ENCODE measurements at places on chromosomes 3 and 15.

DNA sequence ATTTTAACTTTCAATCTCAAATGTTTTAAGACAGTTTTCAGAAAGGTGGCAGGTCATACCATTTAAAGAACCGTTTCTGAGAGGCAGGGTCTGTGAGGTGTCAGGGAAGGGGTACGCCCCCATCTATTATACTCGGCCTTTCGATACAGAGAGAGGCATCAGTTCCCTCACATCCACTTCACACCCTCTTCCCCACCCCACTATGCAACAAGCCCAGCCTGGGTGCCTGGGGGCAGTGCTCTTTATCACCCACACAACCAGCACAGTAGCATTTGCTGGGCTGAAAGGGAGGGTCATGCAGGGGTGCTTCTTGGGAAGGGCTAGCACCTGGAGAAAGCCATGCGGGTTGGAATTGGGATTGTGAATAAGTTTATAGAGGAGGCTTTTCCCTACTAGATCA is 56.0 kb upstream of the KCNMB2 start:
- DNase-seq = no peak

- no peak for DNase-seq
Measured at GRCh38 chr3:110262896-110263295, 808.7 kb upstream of the NECTIN3 start.

DNA sequence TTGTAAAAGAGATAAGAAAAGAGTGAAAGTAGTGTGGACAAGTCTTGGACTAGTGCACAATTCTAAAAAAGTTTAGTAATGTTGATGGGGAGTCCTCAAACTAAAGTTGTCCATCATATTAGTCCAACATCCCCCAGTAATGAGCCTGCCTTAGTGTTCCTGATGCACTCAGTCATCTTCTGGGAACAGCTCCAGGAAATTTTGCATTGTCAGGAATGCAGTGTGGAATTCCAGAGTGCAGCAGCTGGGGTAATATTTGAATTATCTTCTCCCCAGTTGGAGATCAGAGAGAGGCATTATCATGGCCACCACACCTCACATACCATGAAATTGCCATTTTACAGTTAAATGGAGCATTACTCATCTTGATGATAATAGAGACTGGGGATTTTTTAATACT is 528.8 kb upstream of the NAALADL2 start:
- peak; percentile 87 for DNase-seq

DNA sequence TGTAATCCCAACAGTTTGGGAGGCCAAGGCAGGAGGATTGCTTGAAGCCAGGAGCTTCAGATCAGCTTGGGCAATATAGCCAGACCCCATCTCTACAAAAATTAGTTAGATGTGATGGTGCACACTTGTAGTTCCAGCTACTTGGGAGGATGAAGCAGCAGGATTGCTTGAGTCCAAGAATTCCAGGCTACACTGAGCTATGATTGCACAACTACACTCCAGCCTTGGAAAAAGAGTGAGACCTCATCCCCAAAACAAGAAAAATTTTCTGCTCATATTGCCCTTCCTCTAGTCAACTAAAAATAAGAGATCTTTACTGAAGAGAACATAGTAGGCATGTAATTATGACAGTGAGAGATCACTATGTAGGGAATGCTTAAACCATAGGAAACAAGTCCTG is 60.9 kb upstream of the SPATA12 start:
- DNase-seq = no peak

DNA sequence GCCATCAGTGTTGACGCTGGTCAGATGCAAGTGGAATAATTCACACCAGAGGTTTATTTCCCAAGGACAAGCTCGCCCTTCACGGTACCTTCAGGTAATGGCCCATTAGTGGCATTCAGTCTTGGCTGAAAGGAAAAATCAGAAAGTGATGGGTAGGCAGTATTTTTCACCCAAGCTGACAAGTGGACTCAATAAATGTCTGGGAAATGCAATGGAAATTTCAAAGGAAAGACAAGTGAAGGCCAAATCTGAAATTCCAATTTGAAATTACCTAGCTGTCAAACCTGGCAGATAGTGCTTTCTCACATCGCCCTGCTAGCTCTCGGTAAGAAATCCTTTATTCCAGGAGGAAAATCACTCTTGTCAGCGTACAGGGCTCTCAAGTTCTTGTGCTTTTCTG is 413.5 kb downstream of the OCA2 start:
- DNase-seq = no peak

- peak; percentile 32 for DNase-seq
Measured at GRCh38 chr3:195522254-195523023, 20.7 kb downstream of the PPP1R2 start.

- DNase-seq = no peak
Measured at GRCh38 chr3:42742688-42743087, 30.4 kb downstream of the CCDC13 start.

DNA sequence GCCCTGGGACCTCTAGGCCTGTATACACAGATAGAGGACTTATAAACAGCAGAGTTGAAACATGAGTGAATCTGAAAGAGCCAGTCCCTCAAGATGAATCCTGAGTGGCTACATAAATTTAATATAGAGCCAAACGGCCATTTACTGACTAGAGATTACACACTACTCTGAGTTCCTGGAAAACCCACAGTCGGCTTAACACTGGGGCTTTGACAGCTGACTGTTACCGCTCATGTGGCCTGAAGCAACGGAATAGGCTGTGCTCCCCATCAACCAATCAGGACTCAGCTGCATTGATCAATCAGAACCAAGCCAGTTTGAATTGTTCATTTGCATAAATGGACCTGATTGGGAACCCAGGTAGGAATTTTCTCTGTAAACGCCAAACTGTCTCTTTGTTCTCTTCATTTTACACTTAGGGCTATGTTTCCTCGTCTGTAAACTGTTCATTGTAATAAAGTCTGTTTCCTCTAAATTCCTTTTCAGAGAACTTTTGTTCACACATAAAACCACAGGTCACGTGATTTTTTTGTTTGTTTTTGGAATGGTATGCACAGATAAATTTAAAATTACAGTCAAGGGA is 40.5 kb downstream of the CCNL1 start:
- DNase-seq = no peak

- peak; percentile 95 for DNase-seq
Measured at GRCh38 chr3:13022348-13023234, 50.6 kb downstream of the IQSEC1 start.

- DNase-seq = no peak
Measured at GRCh38 chr3:15241341-15241740, 35.3 kb downstream of the CAPN7 start.

GRCh38 chr15:98403169-98403568 is 245.2 kb upstream of the IGF1R start:
- no peak for DNase-seq

GRCh38 chr15:101381671-101382212 is 86.7 kb upstream of the SNRPA1 start:
- DNase-seq = no peak

- DNase-seq = no peak
Measured at GRCh38 chr3:20013396-20013795, 1.3 kb upstream of the PP2D1 start.

DNA sequence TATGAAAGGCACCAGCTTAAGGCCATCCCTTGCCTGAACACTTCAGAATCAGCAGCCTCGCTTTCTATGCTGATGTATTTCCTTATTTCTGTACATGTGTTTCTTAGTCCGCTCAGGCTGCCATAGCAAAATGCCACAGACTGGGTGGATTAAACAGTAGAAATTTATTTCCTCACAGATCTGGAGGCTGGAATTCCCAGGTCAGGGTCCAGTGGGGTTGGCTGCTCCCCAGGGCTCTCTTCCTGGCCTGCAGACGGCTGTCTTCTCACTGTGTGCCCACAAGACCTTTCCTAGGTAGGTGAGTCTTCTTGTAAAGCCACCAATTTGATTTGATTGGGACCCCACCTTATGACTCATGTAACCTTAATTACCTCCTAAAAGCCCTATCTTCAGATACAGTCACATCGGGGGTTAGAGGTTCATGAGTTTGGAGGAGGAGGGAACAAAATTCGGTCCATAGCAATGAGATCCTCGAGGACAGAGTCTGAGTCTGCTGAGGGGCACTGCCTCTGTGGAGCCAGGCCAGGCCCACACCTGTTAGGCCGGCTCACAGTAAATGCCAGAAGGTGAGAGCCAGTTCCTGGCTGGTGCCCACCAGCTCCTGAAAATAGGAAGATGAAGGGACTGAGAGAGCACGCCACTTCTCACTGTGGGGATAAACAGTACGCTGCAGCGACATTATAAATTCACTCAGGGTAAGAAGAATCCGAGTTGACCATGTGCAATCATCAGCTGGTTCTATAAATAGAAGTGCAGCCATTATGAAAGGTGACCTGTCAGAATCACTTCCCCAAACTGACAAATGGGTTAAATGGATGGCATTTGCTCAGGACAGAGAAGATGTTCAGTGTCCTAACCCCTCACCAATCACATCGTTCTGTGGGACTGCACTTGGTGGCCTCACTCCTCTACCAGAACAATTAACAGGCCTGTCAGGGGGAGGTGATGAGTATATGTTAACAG is 41.1 kb downstream of the CTXND1 start:
- peak; percentile 6 for DNase-seq

DNA sequence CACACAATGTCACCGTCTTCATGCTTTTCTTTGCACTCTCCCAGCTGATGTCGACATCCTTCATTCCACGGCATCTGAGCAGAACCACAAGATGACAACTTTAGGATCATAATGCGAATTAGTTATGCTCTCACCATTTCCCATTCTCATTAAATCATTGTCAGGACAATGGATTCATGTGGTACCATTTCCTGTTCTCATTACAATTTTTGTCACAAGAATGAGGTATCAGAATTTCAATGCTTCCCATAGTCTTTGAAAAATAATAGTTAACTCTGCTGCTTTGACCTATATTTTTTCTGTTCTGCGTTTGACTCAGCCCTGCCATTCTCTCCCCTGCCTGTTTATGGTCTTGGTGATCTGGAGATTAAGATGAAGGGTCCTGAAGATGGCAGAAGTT is 175.7 kb upstream of the MDFIC2 start:
- DNase-seq = no peak

DNA sequence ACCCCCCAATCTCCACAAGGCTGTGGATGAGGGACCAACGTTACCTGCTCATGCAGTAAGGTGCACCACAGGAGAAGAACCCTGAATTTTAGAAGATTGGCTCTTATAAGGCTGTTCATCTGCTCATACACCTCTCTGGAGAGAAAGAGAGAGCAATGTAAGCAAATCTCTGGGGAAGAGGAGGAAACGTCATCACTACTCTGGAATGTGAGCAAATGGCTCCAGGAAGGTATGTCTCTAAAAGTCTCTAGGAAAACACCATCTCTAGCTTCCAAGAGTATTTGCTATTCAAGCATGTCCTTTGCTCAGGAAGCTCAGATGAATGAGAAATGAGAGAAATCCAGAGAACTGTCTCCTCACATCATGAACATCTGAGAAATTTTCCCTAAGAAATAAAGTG is 235.4 kb downstream of the TBL1XR1 start:
- DNase-seq = no peak

GRCh38 chr15:89556413-89557262 is 18.6 kb upstream of the TICRR start:
- peak; percentile 75 for DNase-seq

GRCh38 chr3:141413391-141413790 is 45.1 kb downstream of the ZBTB38 start:
- DNase-seq = no peak

DNA sequence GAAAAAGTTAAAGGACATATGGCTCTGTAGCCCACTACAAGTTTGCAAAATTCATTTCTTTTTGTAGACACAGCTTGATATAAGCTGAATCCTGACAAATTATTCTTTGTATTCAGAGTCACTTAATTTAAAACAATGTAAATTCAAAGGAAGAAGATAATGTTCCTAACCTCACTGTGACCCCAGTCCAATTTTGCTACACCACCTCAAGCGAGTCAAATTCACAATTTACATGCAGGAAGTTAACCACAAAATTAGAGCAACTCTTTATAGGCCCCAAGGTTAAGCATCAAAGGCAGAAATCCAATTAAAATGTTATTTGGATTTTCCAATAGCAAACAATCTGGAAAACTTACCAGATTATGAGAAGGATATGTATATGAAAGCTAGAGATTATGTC is 119.5 kb upstream of the CNTN6 start:
- no peak for DNase-seq

DNA sequence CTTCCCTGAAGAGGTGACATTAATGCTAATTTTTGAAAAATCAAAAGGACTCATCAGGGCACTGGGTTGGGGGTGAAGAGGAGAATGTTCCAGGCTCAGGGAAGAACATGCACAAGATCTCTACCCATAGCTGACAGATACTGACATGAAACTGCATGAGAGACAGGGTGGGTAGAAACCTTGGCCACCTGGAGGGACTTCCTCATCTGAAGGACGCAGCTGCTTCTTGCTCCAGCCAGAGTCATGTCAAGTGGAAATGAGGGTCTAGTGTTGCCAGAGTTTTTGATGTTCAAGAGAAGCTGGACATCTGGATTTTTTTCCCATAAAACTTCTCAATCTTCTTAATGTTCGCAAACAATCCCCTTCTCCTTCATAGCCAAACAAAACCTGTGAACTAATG is 29.7 kb downstream of the AMOTL2 start:
- DNase-seq = peak; percentile 13

- peak; percentile 54 for DNase-seq
Measured at GRCh38 chr3:30747771-30748281, 141.4 kb downstream of the TGFBR2 start.

- no peak for DNase-seq
Measured at GRCh38 chr15:66899555-66900350, 165.6 kb upstream of the SMAD3 start.

DNA sequence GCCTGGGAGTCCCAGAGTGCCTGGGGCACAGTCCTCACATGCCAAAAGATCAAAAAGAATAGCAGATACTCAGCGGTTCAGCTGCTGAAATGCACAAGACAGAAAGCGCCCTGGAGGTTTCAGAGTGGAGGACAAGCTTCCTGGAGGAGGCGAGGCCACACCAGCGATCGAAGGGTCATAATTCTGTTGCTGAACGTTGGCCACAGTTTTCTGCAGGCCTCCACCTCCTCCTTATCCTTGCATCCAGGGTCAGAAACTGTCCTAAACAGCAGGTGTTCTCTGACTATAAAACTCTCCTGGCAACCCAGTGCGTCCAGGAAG is 220.3 kb upstream of the LINGO1 start:
- DNase-seq = no peak

DNA sequence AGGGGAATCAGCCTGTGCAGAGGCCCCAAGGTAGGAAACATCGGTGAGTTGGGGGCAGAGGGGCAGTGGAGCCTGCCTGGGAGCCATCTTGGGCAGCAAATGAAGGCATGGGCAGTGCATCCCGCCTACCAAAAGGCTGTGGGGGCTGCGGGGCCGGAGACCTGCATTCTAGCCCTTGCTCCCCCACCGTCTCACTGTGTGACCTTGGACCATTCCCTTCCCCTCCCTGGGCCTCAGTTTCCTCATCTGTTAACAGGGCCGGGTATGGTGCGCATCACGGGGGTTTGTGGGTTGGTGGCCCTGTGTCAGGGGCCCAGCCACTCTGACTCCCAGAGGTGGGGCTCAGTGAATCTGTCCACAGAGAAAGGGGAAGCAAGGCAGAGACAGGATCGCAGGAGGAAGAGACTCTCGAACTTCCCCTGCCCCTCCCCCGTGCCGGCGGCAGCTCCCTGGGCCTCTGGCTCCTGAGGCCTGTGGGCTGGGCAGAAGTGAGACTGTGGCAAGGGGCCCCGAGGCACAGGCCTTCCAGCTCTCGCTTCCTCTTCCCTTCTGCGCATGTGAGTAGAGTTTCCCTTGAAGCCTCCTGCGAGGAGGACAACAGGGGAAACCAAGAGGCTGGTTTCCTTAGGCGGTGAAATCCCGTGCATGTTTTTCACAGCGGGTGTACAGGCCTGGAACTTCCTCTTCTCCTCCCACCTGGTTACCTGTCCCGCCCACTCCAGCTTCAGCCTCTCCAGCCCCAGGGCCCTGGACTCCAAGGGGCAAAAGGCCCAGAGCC is 42.9 kb downstream of the IDH2 start:
- DNase-seq = peak; percentile 89

All from muscle of leg (tissue), 16 donors.